ENCODE measurements at places on chromosomes 7 and 10. TPM values are rescaled to one million over a fixed set of nuclear protein-coding genes. Genes with fewer than 3 reads are reported as not detected.

- no peak overlapping the region for H3K27ac ChIP-seq
- no peak for DNase-seq
- H3K4me3 ChIP-seq: peak overlapping the region; percentile 73
- H3K36me3 ChIP-seq: no peaks in the 10 kb centered on the region
- peaks cover 62% of the 10 kb centered on the region for H3K27me3 ChIP-seq
These were observed 1.3 kb downstream of the LRMDA start for GRCh38 chr10:75432763-75433162.

DNA sequence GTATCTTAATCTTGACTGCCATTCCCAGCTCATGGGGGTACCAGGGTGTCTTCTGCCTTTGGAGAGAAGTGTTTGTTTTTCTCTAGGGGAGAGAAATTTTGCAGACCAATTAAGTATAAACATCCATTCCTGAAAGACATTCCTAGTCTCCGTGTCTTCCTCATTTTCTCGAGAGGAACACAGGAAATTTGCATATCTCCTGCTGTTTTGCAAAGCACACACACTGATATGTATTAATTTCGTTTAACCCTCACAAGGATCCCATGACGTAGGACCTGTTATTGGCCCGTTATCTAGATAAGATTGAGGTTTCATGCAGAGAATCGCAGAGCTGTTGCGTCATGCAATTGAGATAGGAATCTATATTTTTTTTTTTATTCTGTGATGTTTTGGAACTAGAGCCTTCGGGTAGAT is 944 bp downstream of the RHBDD2 start:
- H3K36me3 ChIP-seq: peaks cover 14% of the 10 kb centered on the region
- DNase-seq: no peak
- H3K4me1 ChIP-seq: peaks cover 21% of the 10 kb centered on the region

- no peak overlapping the region for H3K4me3 ChIP-seq
- no peaks in the 10 kb centered on the region for H3K36me3 ChIP-seq
- H3K4me1 ChIP-seq: peaks cover 11% of the 10 kb centered on the region
- no peak for DNase-seq
- H3K27me3 ChIP-seq: peaks cover 5% of the 10 kb centered on the region
These were observed 179.3 kb downstream of the NPSR1 start for GRCh38 chr7:34837316-34837715.

GRCh38 chr7:128450913-128451312 is 4.8 kb upstream of the HILPDA start:
- no peaks in the 10 kb centered on the region for H3K36me3 ChIP-seq
- DNase-seq: no peak
- no peak overlapping the region for H3K27ac ChIP-seq

- DNase-seq: peak; percentile 55
- peak overlapping the region; percentile 76 for H3K4me3 ChIP-seq
- no peaks in the 10 kb centered on the region for H3K27me3 ChIP-seq
- H3K4me1 ChIP-seq: peaks cover 31% of the 10 kb centered on the region
- peak overlapping the region; percentile 93 for H3K27ac ChIP-seq
- peaks cover 4% of the 10 kb centered on the region for H3K36me3 ChIP-seq
These were observed 11.5 kb upstream of the OGA start for GRCh38 chr10:101829561-101830315.

DNA sequence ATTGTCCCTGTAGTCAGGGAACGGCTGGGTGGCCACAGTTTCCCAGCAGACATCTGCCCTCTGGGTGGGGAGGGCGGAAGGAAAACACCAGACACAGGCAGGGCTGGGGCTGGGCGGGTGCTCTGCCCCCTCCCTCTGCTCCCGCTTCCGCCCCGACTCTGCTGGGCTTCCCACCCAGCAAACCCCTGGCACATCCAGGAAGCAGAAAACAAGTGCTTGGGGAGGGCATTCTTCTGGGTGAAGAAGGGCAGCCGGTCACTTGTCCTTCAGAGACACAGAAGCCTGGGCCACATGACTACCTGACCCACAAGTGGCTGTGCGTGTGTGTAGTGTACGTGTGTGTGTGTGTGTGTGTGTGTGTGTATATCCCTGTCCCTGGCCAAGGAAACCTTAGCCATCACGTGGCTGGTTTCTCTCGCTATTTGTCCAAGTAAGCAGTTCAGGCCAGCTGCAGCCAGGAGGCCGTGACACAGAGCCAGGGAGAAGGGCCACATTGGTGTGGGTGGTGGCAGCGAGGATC is 77.9 kb downstream of the ZMIZ1 start:
- H3K4me1 ChIP-seq: peaks cover 41% of the 10 kb centered on the region
- no peak for DNase-seq
- H3K36me3 ChIP-seq: peaks cover 7% of the 10 kb centered on the region
- H3K4me3 ChIP-seq: no peak overlapping the region
- H3K27me3 ChIP-seq: no peaks in the 10 kb centered on the region

GRCh38 chr10:17216901-17217395 is 11.1 kb upstream of the VIM start:
- H3K27ac ChIP-seq: no peak overlapping the region
- no peaks in the 10 kb centered on the region for H3K27me3 ChIP-seq
- no peak overlapping the region for H3K4me3 ChIP-seq
- no peaks in the 10 kb centered on the region for H3K36me3 ChIP-seq

- no peak for DNase-seq
- peaks cover 32% of the 10 kb centered on the region for H3K4me1 ChIP-seq
- peak overlapping the region; percentile 48 for H3K27ac ChIP-seq
- no peaks in the 10 kb centered on the region for H3K27me3 ChIP-seq
- no peak overlapping the region for H3K4me3 ChIP-seq
These were observed 145.4 kb downstream of the LRRC4 start for GRCh38 chr7:127885843-127886242.

DNA sequence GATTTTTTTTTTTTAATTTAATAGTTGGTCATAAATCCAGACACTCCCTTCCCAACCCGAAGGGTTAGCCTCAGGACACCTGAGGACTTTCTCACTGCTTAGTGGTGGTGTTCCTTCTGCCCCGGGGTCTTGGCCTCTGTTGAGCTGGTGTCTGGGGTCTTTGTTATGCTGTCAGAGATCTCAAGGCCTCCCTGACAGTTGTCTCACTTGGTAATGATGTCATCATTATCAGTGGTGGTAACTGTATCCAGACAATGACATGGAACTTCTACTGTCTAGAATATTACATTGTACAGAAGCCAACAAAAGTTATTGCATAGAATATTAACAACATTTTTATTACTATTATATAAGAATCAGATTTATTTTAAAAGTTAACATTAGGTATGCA is 32.9 kb downstream of the PPP2R2D start:
- no peaks in the 10 kb centered on the region for H3K27me3 ChIP-seq
- H3K27ac ChIP-seq: no peak overlapping the region
- DNase-seq: no peak
- no peak overlapping the region for H3K4me3 ChIP-seq
- H3K4me1 ChIP-seq: peaks cover 24% of the 10 kb centered on the region

DNA sequence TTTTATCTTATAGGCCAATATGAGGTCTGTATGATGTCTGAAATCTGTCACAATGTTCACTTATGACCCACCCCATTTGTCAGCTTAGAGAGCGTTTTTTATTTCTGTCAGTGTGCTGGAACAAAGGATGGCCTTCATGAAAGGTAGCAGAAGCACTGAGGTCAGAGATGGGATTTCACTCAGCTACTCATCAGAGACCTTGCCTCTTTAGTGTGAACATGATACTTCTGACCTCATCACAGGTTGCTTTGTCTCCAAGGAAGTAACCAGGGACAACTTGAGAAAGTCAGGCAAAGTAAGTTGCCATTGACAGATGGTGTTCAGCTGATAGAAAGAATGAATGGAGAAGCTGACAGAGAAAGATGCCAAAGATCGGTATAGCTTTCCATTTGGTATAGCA is 16.3 kb downstream of the YAE1 start:
- H3K36me3 ChIP-seq: peaks cover 8% of the 10 kb centered on the region
- H3K4me1 ChIP-seq: no peaks in the 10 kb centered on the region
- no peak overlapping the region for H3K4me3 ChIP-seq
- no peak overlapping the region for H3K27ac ChIP-seq
- no peaks in the 10 kb centered on the region for H3K27me3 ChIP-seq

- peaks cover 32% of the 10 kb centered on the region for H3K27me3 ChIP-seq
- H3K36me3 ChIP-seq: no peaks in the 10 kb centered on the region
- no peak overlapping the region for H3K4me3 ChIP-seq
- H3K27ac ChIP-seq: no peak overlapping the region
- no peak for DNase-seq
- H3K4me1 ChIP-seq: no peaks in the 10 kb centered on the region
These were observed 6.3 kb downstream of the C10orf67 start for GRCh38 chr10:23338155-23338828.

DNA sequence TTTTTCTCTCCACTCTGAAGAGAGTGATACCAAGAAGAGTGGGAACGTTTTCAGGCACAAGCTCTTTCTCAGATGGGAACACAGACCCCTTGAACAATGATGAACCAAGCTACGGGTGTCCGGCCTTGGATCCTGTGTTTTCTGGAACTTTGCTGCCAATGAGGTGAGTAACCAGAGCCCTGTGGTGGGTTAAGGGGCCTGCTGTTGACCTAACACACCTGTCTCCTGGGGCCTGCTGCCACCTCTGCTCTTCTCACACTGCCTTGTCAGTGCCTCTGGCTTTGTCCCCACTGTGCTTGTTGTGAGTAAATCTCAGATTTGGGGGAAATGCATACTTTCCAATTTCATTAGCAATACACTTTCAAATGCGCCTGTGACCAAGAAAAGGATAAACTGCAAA is 1.4 kb upstream of the PKD1L1 start:
- H3K4me3 ChIP-seq: no peak overlapping the region
- no peak for DNase-seq
- no peak overlapping the region for H3K27ac ChIP-seq
- H3K4me1 ChIP-seq: peaks cover 6% of the 10 kb centered on the region

The GTF2IRD1 gene
- total RNA-seq: 80.8 TPM

The RASA4B gene
- total RNA-seq: 6.5 TPM

The LRRC17 gene
- 42.0 TPM for total RNA-seq

Data from mesothelial cell of epicardium (in vitro differentiated cells).